ENCODE measurements at places on chromosomes 1 and 21.

GRCh38 chr21:32312326-32312725 lies 13.7 kb downstream of the MRAP start:
- DNase-seq: no peak

DNA sequence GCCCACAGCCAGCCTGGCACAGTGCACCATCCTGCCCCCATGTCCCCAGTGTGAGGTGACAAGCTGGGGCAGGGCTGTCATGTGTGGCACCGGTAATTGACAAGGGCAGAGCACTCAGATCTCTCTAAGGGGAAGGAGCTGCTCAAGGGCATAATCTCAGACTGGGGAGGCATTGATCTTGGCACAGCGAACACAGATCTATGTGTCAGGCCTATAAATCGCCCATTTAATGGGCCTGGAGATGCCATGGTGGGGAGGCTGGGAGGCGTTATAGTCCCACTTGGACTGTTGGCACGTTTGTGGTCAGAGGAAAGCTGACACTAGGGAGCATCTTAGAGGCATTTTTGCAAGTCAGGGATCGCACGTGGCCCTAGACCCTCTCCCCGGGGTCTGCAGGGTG lies 594.1 kb downstream of the PTPRU start:
- DNase-seq: no peak

GRCh38 chr1:202600432-202601041 lies 109.7 kb downstream of the SYT2 start:
- DNase-seq: no peak

DNA sequence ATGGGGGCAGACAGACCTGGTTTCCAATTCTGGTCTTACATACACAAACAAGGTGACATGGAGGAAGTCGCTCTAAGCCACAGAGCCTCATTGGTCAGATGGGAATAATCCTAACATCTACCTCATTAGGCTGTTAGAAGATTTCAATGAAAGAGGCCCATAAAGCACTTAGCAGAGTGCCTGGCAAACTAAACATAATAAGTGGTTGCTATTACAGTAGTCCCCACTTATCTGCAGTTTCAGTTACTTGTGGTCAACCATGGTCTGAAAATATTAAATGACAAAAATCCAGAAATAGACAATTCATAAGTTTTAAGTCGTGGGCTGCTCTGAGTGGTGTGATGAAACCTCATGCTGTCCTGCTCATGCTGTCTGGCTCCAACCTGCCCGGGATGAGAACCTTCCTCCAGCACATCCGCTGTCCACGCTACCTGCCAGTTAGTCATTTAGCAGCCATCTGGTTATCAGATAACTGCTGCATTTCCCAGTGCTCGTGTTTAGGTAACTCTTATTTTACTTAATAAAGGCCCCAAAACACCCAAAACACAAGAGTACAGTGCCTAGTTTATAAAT lies 112.3 kb downstream of the DDX20 start:
- DNase-seq: peak; percentile 73

DNA sequence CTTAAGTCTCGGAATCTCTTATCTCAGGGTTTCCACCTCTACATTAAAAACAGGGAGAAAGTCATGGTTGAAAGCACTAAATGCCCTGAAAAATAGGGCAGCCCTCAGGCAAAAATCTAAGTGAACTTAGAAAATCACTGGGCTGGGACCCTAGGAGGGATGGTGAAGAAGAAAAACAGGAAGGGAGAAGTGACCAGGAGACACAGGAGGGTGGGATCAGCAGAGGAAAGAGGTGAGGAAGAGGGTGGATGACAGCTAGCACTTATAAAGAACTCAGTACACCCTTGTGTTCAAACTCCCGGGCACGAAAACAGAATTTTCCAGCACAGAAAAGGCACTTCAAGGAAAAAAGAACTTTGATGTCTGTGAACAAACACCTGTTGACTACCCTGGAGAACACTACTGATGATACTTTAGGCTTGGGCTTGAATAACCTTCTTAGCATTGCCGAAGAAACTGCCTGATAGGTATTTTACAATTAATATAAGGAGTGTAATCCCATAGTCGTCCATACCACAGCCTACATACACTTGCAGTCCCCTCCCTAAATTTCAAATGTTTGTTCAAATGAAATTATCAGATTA lies 2.0 kb downstream of the CHML start:
- no peak for DNase-seq

- no peak for DNase-seq
Measured at GRCh38 chr1:22143065-22144033, at the start of gene WNT4. WNT4 (minus strand) TSS chr1:22143097; CDS start chr1:22142922, 175 bp downstream.

All from caudate nucleus (tissue), 63 donors.